ENCODE measurements at places on chromosomes 2 and 18.

GRCh38 chr2:211373203-211373602, 816.8 kb downstream of the CPS1 start:
- DNase-seq = no peak

DNA sequence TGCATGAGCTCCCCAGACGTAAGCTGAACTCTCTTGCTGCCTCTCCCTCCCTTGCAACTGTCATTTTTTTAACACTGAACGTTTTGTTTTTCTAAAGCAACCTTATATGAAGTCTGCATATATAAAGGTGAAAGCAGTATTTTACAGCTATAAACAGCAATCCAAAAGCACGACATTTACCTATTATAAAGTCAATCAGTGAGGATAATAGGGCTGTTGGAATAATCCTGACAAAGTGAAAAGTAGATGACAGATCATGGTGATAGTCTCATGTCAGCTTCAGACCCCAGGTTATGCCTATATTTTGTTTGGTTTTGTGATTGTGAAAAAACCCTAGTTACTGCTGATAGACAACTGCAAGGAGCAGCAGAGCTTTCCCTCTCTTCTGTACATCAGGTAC, 195.8 kb downstream of the TNS1 start:
- DNase-seq = no peak

DNA sequence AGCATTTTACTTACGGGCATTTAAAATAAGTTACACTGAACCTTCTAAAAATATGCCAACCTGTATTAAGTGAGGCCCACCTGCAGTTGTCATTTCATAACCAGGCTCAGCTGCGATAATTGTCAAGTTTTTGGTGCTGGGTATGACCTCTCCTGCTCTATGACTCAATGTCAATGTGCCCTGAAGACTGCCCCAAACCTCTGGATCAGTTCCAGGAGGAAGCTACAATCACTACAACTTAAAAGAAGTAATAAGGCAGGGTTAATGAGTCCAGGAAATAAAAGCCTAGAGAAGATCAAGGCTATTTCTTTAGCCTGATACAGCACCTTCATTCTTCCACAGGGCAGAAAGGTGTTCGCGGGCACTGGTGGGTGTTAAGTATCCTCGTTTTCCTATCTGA, 22.9 kb downstream of the POLR1A start:
- no peak for DNase-seq

GRCh38 chr18:70228536-70228935, 23.0 kb upstream of the RTTN start:
- DNase-seq = no peak

DNA sequence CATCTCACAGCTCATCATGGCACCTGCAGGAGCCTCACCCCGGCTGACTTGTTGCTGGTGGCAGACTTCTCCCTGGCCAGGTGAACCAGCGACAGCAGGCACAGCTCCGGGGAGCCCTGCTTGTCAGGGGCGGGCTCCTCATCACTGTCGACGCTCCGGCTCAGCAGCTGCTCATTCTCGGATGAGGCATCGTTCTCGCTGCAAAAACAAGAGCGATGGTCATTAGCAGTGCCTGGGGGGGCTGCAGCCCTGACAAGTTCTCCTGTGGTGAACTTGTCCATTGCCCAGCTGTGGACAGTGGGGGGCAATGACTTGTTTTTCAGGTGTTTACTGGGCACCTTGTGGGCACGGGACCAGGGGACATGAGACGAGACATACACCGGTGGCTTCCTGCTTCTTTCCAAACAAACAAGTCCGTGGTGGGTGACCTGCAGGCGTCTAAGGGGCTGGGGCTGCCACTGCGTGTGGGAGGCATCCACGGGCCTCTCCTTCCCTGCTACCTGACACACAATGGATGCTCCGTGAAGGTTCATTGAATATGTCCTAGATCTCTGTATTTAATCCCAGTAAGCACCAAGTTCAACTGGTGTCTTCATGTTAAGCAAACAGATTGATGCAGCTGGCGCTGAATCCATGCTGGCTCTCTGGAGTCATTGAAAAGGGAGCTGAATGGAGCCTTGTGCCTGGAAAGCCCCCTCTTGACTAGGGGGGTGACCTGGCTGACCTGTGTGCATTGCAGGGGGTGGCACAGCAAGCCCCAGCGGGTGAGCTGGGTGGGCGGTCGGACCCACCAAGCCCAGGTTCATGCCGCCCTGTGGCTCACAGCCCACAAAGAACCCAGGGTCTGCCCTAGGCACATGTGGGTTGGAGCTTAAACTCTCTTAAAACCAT, 81.0 kb downstream of the EDAR start:
- no peak for DNase-seq

DNA sequence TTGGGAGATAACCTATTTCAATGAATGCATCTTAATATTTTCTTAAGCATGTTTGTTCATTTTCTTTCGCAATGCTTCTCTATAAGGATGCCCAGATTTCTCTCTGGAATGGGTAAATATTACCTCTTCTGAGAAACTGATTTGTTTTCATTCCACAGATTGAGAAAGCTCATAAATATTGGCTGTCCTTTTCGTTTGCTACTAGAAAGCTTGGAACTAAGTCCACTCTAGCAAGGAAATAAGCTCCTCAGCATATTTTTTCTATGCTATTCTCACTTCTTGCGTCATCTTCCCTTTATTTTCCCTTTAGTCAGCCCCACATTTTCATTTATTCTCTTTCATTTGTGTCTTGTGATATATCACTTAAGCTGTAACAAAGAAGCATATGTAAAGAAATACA, 76.3 kb downstream of the ANTXR1 start:
- no peak for DNase-seq

- no peak for DNase-seq
Observed at GRCh38 chr2:101026253-101026701, 24.2 kb downstream of the RPL31 start.

DNA sequence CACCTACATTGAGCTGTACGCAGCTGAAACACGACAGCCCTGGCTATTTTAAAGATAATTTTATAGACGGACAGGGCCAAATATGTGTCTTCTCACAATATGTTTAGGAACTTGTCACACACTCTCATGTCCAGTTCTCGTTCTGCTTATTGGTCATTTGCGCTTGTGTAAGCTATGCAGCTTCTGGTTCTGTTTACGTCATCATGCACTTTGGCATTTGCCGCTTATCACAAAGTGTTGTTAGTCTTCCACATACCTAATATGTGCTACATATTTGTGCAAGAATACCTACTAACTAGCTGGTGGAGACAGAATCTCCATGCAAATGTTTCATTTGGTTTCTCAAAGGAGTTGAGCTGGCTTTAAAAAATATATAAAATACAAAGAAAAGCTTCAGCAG, 7.5 kb upstream of the ZNF516 start:
- DNase-seq = no peak

- DNase-seq = no peak
Observed at GRCh38 chr18:80196528-80197320, 50.6 kb downstream of the PARD6G start.
